ENCODE measurements at places on chromosomes 1 and 21.

GRCh38 chr1:63466759-63467158 lies 56.3 kb downstream of the ITGB3BP start:
- no peak for DNase-seq

- no peak for DNase-seq
These were observed 660.6 kb upstream of the B3GALT2 start for GRCh38 chr1:193846876-193847604.

DNA sequence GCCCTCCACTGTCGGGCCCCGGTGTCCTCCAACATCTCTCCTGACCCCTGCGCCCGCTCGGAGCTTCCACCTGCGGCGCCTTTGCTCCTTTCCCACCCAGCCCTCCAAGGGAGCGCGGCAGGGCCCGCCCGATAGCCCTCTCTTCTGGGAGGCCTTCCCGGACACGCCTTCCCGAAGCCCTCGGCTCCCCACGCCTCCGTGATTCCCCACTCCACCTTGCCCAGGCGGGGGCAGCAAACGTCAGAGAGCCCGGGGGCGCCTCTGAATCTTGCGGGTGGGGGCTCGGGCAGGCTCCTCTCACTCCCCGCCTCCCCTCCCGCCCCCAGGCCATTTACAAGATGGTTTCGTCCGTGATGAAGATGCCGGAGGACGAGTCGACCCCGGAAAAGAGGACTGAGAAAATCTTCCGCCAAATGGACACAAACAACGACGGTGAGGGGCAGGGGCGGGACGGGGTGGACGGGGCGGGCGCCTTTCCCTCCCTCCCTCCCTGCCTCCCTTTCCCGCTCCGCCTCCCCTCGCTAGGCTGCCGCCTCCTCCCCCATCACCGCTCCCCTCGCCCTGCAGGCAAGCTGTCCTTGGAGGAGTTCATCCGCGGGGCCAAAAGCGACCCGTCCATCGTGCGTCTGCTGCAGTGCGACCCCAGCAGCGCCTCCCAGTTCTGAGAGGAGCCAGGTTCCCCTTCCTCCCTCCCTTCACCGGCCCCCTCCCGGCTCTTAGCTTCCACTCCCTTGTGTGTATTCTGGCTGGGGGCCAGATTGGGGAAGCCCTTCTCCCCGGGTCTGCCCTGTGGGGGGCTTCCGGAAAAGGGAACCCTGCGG lies 7.1 kb downstream of the HPCA start:
- DNase-seq = no peak

DNA sequence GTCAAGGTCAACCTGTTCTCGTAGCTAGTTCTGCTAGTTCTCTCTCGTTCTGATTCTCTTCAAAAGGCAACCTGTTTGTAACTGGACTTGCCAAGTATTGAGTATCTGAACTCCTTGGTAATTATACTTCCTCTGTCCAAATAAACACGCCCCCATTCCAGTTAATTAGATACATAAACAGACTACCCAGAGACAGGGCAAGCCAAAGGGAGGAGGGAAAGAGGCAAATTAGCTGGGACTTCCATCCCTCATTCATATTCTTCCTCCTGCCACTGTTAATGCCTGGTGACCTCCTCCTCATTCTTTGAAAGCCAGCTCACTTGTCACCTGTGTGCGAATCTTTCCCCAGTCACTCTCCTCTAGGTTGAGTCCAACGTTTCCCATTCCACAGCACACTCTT lies 62.9 kb downstream of the LPAR3 start:
- DNase-seq = no peak

DNA sequence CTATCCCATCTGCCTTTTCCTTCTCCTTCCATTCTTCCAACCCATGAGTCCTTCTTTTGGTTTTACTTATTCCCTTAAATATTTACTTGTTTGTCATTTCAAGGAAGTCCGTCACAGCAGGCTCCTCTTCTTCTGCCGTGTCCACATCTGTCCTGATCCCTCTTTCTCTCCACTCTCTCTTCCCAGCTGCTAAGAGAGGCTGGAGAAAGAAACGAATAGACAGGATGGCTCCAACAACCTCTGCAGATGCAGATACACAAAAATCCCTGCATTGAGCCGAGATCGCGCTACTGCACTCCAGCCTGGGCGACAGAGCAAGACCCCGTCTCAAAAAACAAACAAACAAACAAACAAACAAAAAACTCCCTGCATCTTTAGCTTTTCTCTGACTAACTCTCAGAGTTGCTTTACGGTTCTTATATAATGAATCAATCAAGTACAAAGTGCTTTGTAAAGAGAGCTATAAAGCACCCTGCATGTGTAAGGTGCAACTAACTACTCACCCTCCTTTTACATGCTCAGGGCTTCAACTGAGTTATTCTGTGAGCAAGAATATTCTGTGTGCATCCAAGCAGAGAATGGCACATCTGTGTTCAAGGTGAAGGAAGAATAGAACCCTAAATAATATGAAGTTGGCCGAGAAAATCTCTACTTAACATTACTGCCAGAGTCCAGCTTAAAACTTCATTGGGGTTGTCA lies 3.8 kb upstream of the SAMD13 start:
- DNase-seq = no peak

- DNase-seq = no peak
These were observed 175.4 kb downstream of the LRRC7 start for GRCh38 chr1:69743146-69743545.

DNA sequence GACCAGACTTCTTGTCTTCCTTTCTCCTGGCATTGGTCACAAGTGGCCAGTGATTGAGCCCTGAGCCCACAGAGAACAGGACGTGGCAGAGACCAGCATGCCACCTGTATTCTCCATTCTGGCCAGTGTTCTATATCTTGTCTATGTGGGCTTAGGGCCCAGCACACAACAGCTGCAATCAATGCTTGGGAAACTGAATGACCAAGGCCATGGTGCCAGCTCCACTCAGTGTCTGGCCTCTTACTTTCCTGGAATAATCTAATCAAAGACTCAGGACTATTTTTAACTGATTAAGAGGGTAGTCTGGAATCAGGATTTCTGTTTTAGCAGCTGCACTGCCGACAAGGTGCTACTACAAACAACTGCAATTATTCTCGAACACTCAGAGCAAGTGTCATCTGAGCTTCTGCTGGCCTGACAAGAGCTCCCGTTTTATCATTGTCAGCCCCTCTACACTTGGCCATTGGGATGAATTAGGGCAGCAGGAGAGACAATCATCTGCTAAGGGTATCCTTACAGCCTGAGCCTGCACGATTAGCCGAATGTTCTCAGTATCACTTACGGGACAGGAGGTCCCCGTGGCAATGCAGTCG lies 74.4 kb upstream of the GRIK3 start:
- no peak for DNase-seq

DNA sequence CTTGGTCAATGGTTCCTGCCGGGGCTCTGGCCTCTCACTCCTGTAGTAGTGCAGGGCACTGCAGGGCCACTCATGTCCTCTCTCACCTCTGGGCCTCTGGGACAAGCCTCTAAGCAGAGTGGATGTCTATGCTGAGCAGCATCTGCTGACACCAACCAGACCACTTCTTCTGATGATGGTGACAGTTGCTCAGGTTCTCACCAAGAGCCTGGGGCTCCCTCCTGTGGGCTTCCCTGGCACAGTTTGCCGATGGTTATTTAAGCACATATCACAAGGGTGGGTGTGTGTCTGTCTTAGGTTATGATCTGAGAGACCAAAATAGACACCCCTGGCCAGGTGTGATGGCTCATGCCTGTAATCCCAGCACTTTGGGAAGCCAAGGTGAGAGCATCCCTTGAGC lies 17.4 kb upstream of the GPR137B start:
- DNase-seq = no peak

DNA sequence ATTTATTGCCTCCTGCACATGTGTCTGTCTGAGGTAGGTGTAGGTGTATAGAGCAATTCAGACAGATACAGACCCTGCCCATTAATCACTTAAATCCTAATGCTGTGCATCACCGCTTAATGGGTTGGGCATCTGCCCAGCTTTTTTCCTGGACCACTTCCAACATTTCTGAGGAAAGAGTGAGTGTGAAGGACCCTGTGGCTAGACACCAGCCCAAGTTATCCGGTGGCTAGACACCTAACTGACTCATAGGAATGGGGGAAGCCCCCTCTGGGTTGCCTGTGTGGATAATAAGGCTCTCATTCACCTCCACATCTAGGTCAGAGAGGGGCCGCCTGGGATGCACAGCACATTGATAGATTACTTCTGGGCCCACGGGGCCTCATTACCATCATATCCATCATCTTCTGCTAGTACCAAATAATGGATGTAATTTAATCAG lies 121.1 kb upstream of the RAVER2 start:
- DNase-seq = no peak

- DNase-seq = no peak
These were observed 104.9 kb upstream of the SOD1 start for GRCh38 chr21:31554511-31555022.

DNA sequence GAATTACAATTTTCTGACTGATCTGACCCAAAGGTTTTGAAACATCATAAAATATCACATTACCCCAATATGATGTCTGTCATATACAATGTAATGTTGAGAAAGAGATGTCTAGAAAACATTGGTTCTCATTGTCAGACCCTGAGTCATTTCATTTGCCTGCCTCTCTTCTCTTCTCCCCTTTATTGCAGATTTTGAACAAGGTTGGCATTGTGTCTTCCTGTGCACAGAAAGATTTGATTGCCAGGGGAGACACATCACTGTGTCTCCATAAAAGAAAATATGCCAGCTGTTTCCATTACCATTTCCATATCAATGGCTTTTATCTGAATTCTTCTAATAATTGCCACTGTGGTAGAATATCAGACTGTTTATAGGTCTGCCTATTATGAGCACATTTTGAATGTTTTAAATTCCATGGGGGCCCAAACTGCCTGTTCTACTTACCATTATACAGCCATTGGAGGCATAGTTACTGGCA lies 65.6 kb downstream of the IFI44 start:
- no peak for DNase-seq

DNA sequence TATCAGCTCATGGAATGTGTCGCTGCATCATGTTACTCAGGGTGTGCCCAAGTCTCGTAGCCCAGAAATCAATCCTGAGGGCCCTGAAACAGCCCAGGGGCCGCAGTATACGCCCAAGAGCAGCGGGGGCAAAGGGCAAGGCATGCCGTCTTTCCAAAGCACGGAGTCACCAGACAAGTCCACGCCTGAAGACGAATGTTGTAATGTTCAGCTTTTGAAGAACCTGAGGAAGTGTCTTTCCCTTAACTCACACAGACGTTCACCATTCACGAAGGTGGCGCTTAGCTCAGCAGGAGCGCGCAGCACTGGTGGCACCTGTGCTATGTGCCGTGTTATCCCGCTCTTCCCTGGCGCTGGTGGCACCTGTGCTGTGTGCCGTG lies 18.8 kb upstream of the PWP2 start:
- DNase-seq = no peak

- no peak for DNase-seq
These were observed at the start of gene PLD5 for GRCh38 chr1:242524571-242525359. Gene PLD5 (minus strand): TSS chr1:242524697.

DNA sequence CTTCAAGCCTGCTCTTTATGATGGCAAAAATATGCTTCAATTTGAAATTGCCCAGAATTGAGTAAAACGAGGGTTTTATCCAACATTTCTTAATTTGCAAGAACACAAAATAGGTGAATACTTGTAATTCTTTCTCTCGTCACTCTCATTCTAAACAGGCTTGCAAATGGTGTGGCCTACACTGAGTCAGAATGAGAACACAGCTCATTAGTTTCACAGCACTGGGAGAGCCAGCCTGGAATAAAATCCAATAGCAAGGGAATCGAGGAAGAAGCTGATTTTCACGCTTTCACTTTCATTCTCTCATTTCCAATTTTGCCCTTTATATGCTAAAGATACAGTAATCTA lies 537.5 kb downstream of the LTN1 start:
- no peak for DNase-seq

GRCh38 chr1:47682198-47682597 lies 244.4 kb downstream of the FOXD2 start:
- no peak for DNase-seq

DNA sequence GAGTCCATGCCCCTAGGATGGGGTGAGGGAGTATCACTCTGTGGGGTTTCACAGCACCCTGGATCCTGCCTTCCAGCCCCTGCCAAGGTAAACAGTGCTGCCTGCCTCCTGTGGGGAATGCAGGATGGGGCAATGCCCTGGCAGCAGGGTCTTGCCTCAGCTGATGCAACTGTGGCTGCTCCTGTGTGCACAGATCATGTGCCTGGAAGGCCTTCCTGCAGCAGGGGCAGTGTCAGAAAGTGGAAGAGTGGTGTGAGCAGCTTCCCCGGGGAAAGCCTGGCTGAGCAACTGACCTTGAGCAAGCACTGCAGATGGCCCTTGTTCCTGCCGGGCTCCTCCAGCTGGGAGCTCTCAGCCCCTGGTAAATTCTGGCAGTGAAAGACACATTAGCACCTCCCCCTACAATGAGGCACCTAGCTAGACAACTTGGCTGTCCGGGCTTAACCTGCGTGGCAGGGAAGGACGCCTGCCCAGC lies 9.9 kb downstream of the TOR3A start:
- no peak for DNase-seq

- DNase-seq = no peak
These were observed 1.6 kb upstream of the COLGALT2 start for GRCh38 chr1:184039126-184039525.

DNA sequence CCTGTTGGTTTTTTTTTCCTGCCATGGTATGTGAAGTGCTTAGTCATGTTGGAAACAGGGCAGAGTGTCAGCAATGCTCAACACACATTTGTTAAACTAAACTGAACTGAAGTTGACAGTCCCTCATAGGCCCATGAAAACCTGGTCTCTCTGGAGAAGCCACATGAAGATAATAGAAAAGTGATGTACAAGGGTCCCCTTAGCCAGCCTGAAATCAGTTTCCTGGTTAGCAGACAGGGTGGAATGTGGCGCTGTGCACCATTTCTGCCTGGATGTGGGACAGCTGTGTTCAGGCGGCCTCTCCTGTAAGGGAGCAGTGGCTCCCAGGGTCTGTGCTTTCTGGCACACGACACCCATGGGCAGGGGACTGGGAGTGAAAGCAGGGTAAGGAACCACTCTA lies 9.9 kb upstream of the CHI3L1 start:
- no peak for DNase-seq

DNA sequence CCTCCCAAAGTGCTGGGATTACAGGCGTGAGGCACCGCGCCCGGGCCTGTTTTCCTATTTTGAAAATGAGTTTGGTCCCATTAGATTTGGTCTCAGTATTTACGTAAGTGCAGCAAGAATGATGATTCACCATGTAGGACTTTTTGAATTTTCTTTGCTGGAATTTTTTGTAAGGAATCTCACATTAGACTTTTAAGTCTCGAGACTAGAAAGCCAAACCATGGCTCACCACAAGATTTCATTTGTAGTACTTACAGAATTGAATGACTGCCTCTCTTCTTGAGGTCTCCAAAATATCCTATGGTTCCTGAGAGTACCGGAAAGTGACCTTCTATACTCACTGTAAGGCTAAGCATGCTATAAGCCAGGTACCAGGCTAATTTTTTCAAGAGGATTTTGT lies 325 bp downstream of the OR14A2 start:
- DNase-seq = no peak

- DNase-seq = no peak
These were observed 38.3 kb downstream of the LRRN2 start for GRCh38 chr1:204647114-204647804.

DNA sequence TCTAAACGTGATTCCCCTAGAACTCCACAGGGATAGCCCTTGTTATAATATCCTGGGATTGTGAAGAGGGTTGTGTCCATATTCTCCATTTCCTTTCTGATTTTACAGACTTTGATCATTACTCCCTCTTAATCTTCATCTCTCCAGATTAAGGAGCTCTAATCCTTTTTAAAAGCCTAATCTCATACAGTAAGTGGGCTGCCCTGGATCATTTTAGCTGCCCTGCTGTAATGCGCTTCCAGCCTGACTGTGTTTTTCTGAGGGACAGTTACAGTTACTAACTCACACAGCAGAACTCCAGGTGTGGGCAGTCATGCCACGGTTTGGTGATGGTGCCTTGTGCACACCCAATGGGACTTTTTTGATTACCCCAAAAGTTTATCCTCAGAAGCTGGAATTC lies 33.5 kb downstream of the PROX1 start:
- DNase-seq = no peak

Data from SIG-M5 (cell line).